HEK293T (cell line): ENCODE measurements at places on chromosomes 2 and 18.

- DNase-seq, result no peak
These were observed 55.9 kb upstream of the RPE start for GRCh38 chr2:209946539-209946938.

- no peak for DNase-seq
These were observed 35.4 kb upstream of the WIPF1 start for GRCh38 chr2:174632841-174633622.

DNA sequence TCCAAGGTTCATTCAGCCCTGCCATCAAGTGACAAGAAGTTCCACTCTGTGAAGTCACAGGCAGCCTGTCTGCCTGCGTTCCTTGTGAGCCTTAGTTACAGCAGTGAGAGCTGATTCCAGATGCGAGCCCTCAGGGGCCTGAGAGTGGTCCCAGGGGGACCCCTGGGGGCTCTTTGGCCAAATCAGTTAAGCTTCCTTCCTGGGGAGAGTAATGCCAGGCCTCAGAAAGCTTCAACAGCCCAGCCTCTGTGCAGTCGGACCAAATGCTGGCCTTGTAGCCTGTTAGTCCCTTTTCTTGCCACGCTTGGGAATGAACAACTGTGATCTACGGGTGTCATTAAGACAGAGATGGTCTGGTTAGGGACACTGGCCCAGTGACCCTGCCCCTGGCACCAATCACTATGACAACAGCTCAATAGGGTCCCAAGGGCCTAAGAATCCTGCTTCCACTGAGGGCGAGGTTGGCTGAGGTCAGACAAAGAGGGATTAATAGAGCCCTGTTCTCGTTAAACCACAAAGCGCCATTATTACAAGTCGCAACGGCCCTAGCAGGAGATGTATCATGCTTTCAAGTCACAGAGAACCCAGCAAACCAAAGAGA lies 50.9 kb downstream of the HS1BP3 start:
- no peak for DNase-seq

- no peak for DNase-seq
These were observed 84.8 kb downstream of the AQP4 start for GRCh38 chr18:26780520-26781325.

GRCh38 chr2:56309626-56310170 lies 125.9 kb downstream of the CCDC85A start:
- no peak for DNase-seq
